ENCODE measurements at places on chromosomes 3 and 15.
A peak's percentile ranks its signal among the peaks of the same experiment; 100 is the strongest.

DNA sequence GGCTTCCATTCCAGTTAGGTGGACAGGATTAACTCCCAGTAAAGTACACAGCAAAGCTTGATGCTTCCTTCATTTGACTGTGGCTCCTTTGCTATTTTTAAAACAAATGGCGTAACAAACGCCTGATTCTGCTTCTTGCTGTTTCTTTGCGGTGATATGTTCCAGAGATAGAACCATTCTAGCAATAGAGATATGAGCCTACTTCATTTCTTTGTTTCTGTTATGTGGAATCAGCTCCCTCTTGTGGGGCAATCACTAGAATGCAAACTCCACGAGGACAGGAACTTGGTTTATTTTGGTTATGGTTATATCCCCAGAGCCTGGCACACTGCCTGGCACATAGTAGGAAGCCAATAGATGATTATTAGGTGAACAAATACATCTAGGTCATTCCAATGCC lies 122.6 kb upstream of the SLC6A11 start:
- DNase-seq, result no peak

GRCh38 chr3:105315815-105316214 lies 50.9 kb upstream of the ALCAM start:
- DNase-seq, result no peak

DNA sequence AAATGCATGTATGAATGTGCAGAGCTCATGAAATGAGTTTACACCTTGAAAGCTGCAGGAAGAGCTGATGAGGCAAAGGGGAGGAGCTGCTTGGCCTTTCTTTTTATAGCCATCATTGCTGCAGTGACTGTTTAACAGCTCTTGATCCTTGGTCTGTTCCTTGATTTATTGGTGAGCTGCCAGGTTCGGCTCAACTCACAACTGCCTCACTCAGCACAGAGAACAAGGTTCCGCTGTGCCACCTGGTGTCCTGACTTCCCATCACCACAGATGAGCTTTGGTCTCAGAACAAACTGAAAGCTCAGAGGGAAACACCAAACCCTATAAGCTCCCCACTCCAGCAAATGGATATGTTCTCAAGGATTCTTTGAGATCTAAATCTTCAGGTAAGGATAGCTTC lies 626.1 kb downstream of the MAGI1 start:
- no peak for DNase-seq

DNA sequence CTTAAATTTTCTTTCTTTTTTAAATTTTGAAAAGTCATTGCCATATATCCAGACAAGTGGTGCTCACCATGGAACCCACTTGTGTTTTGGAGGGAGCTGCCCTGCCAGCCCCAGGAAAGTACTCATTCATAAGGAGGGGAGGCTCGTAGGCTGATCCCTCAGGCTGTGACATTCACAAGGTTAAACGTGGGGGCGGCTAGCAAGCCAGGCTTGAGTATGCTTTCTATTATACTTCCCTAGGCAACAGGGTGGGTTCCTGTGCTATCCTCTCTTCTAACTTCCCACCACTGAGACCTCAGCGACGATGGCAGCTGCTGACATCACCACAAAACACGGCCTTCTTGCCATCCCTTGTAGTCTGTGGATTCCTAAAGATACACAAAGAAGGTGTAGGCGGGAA lies 160.5 kb upstream of the C2CD4B start:
- no peak for DNase-seq

GRCh38 chr15:51771773-51772172 lies 20.4 kb downstream of the TMOD2 start:
- DNase-seq, result no peak

- no peak for DNase-seq
Measured at GRCh38 chr15:40358471-40359353, 693 bp downstream of the DISP2 start.

GRCh38 chr15:43518197-43518761 lies 871 bp downstream of the MAP1A start:
- DNase-seq, result peak; percentile 41

GRCh38 chr3:186365202-186365974 lies 3.4 kb upstream of the DGKG start:
- DNase-seq, result no peak

DNA sequence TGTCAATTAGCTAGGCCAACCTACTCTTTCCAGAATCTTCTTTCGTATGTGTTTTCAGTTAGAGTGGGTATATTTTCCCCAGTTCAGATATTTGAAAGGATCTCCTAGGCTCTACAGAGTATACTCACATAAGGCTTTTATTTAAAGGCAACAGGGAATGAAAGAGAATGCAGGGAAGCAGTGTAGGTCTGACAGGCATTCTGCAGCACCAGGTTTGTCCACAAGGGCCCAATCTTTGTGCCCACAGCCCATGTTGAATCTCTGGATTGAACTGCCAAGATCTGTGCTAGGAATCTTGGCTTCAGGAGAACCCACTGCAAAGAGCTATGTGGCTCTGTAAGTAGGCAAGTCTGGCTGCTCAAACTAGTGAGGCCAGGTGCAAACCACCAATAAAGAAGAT lies 24.2 kb upstream of the GALNT15 start:
- no peak for DNase-seq

DNA sequence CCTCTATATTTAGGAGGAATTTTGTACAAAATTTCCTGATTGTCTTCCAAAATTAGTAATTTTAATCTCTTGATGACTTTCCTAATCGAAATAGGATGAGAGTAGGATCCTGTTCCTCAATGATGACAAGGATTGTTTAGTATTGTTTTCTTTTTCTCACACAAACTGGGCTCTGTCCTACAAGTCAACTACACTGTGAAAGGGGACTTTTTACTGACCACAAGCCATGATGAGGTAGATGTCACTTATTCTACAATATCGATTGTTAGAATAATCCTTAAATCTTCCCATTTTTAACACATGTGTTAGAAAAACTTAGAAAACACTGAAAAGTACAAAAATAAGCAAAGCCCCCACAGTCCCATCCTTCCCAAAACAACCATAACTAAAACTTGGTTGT lies 35.8 kb upstream of the TSC22D2 start:
- DNase-seq, result no peak

DNA sequence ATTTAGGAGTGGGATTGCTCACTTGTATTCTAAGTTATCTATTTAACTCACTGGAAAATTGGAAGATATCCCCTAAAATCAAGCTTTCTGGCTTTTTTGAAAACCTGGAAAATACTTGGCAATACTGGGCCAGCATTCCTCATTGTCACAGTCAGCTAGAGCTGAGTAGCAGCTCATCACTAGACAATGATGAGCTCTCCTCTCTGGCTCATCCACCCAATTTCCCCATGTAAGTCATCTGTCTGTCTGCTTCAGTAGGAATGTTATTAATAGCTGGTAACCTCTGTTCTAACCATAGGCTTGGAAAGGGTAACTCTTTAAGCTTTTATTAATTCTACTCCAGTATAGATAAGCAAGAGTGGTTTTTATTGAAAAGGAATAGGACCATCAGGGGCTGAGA lies 39.7 kb upstream of the PIK3R4 start:
- no peak for DNase-seq

DNA sequence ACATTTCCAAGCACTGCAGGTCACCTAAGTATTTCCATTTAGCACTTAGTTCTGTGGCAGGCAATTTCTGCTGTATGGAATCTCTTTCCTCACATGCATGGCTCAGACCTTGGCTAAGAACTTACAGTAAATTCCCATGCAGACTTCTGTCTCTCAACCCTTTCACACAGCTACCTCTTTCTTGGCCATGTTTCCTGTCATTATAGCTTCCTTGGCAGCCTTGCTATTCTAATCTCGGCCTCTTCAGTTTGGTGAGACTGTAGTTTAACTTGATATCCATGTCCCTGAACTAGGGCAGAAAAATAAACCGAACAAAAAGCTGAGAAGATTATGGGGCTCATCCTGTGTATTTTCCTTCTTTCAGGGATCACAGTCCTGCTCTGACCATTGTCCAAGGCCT lies 96.0 kb downstream of the SPATA16 start:
- DNase-seq, result no peak

DNA sequence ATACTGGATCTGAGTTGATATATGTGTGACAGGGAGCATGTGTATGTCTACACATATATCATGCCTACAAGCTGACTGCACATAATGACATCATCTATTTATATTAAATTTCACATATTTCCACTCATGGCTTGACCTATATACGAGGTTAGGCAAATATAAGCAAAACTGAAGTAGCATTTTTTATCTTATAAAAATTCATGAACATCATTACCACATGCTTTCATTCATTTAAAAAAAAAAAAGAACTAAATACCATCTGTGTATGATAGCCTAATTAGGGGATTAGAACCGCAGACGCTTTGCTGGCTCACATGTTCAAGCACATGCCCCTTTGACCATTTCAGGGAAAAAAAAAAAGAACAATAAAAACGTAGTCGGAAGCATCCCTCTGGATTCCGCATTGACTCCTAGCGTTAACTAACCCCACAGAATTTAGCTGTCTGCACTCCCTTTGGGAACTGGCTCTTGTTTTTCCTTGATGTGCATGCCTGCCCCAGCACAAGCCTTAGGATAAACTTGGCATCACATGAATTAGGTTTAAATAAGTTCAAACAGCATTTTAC lies 888.4 kb downstream of the ROBO1 start:
- peak; percentile 5 for DNase-seq

- peak; percentile 64 for DNase-seq
Measured at GRCh38 chr3:122560680-122561079, 3.4 kb downstream of the PARP9 start.

DNA sequence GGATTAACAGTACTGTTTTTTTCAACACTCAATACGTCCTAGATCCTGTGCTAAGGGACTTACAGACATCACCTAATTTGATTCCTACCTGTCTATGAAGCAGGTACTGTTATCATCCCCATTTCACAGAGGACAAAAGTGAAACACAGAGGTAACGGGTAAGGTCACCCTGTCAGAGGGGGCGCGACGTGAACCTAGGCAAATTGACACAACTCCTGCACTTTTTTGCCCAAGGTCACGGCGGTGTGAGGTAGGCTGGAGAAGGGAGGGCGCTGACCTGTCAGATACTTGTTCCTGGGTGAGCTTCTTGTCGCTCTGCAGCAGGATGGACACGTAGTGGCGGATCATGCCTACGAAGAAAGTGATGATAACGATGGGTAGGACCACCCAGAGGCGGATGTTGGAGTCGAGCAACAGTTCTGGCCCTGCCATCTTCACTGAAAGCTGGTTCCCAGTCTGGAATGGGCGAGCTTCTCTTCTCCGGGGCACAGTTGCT lies 363 bp downstream of the EMC3 start:
- DNase-seq, result no peak

DNA sequence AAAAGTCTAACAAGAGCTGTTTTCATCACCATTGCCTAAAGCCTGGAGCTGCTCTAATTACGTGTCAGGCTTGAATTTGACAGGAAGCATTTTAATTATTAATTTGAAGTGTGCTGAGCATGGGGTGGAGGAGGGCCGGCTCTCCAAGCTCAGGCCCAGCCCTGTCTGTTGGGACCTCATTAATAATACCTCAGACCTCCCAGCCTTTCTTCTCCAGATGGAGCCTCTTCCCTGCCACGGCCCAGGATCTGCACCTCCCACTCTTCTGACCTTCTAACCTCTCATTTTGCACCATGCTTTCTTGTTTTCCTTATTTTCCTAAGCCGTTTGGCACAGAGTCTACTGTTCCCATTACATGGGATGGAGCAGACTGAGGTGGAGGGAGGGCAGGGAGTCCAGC lies 30.0 kb downstream of the INSYN1 start:
- DNase-seq, result no peak

GRCh38 chr3:61714225-61714624 lies 152.9 kb downstream of the PTPRG start:
- no peak for DNase-seq

DNA sequence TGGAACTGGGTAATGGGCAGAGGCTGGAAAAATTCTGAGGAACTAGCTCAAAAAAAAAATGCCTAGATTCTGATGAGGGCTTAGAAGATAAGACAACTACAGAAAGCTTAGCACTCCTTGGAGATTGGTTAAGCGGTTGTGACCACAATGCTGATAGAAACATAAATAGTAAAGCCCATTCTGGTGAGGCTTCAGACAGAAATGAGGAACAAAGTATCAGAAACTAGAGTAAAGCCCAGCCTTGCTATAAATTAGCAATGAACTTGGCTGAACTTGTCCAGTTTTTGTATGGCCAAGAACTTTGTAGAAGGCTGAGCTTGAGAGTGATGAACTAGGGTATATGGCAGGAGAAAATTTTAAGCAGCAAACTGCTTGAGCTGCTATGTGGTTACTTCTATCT lies 25.4 kb downstream of the GOLGB1 start:
- no peak for DNase-seq

DNA sequence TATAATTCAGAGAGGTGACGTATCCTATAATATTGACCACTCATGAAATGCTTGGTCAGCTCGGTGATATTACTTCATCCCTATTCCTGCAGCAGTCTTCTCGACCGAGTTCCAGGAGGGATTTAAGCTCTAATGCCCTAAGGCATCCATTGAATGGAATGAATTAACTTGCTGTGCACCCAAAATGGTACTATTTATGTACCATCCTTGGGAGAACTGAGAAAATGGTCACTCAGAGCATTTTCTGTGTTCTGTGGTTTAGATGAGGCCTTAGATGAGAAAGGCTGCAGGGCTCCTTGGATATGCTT lies 638 bp downstream of the BLOC1S6 start:
- DNase-seq, result no peak

DNA sequence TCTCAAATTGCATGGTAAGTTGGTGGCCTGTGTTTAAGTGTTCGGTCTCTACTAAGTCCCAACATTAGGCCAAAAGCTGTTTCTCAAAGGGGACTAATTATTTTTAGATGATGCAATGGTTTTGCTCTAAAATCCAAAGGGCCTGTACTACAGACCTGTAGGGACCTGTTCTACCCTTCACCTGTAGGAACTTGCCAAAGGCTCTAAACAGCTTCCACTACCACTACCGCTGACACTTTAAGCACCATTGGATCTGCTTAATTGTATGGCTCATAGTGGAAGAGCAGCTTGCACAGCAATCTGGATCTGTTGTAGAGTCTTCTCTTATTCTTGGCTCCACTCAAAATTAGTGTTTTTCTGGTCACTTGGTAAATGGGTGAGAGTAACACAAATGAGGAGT lies 346.8 kb downstream of the EPHA6 start:
- DNase-seq, result no peak

- DNase-seq, result no peak
Measured at GRCh38 chr3:156788846-156789245, 37.3 kb upstream of the LEKR1 start.

DNA sequence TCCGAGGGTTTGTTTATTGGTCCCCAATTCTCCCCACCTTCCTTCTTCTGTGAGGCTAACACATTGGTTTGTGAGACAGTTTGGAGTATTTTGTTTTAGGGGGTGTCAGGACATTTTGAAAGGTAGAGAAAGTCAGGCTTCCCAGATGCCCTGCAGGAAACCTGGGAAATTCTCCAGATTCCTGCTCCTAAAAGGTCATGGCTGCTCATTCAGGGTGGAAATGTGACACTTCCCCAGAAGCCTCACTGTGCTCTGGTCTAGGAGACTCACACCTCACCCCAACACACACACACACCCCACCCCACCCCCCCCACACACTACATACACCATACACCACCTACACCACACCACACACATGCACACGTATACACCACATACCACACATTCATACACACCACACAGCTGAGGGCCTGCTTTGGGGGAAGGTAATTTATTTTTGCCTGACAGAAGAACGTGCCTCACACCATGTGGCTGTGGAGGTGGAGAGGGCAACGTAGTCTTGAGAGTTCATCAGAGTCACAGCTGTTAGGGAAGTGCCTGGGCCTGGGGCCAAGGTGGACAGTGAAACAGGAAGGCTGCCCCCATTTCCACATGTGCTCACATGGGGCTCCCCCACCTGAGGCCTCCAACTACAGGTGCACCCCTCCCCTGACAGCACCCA lies 40.4 kb upstream of the LIMD1 start:
- DNase-seq, result no peak

GRCh38 chr3:123535580-123535979 lies 49.3 kb downstream of the HACD2 start:
- DNase-seq, result peak; percentile 74

GRCh38 chr15:62564886-62565633 lies 400.0 kb upstream of the C2CD4B start:
- DNase-seq, result no peak
